ENCODE measurements at places on chromosomes 16 and 17.

- DNase-seq: no peak
These were observed 41.3 kb downstream of the UBN1 start for GRCh38 chr16:4888428-4889135.

DNA sequence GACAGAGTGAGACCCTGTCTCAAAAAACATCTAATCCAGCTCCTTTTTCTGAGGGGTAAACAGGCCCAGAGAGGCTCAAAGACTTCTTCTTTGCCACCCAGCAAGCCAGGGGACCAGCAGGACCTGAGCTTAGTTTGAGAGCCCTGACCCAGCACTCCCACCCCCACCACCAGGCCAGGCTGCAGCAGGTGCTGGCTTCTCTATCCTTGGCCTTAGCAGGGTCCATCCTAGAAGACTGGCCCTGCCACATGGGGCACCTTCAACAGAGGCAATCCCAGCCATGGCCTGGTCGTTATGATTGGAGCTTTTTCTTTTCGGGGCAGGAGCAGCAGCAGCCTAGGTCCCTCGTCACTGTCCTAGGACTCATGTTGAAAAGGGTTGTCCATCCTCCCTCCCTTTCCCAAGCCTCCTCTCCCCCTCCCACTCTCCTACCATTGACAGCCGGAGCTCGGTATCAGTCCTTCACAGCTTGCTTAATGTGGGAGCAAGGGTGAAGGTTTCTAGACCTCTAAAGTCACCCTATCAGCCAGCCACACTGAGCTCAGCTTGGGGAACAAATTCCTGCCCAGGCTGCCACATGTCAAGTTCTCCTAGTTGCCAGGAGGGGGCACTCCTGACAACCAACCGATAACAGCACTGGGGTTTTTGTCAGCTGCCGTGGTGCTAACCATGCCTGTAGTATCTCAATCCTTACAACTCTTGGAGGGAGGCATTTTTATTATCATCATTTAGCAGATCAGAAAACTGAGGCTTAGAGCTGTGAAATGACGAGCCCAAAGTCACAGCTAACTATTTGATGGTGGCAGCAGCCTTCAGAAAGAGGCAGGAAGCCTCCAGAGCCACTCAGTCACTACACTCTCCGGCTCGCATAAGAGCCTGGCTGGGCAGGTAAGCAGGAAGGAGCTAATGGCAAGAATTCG lies 11.2 kb downstream of the MRPL27 start:
- peak; percentile 73 for DNase-seq

GRCh38 chr17:42782166-42783061 lies 2.0 kb downstream of the WNK4 start:
- DNase-seq: no peak

DNA sequence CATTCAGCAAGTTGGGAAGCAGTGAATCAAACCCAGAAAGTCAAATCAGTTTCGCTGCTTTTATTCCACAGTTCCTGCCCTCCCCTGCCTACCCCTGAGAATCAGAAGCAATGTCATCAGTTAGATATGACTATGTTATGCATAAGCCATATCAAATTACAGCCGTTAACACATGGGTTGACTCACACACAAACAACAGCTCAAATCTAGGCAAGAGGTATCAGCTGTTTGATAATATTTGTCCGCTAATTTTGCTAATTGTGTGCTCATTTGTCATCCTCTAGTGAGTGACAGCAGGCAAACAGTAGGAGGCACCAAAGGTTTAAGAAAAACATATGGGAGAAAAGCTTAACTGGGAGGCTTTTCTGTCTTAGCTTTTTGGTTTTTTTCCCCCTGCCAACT lies 327.4 kb upstream of the CCL2 start:
- no peak for DNase-seq

- DNase-seq: no peak
These were observed 6.2 kb upstream of the WFIKKN1 start for GRCh38 chr16:624526-625070.

- DNase-seq: no peak
These were observed 358.6 kb upstream of the ASIC2 start for GRCh38 chr17:33651686-33652085.

DNA sequence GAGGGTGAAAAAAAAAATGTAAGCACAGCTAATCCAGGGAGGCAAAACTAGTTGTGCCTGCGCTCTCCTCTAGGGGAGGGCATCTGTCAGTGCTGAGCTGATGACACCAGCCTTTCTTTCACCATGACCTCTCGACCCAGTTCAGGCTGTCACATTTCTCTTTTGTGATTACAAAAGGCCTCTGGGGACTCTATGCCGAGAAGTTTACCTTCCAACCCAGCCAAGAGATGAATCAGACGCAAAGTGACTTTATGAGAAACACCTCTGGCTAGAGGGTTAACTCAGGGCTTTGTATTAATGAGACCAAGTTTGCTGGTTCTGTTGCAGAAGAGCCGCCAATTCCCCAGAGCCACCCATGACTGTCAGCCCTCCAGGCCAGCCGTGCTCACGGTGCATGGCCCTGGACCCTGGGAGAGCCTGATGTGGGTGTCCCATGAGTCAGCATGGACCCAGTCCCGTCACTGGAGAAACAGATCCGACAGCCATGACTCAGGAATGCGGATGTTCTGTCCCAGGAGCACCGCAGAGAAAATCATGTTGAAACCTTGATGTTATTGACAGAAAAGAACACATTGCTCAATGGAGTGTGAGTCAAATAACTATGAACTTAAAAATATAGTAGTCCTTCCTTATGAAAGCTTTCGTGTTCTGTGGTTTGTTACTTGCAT lies 437.2 kb downstream of the HS3ST3B1 start:
- DNase-seq: peak; percentile 87

Measured in Calu3 (cell line).